Thoracic aorta (tissue), 2 donors: ENCODE measurements at places on chromosomes 7 and 10. TPM values are rescaled to one million over a fixed set of nuclear protein-coding genes. Genes with fewer than 3 reads are reported as not detected.
A peak's percentile ranks its signal among the peaks of the same experiment; 100 is the strongest.

Gene GBX1
- not detected for total RNA-seq

Gene FKBP9
- 196 TPM for total RNA-seq

Gene ZNF365
- total RNA-seq, result 6.4 TPM

Gene NOS3
- 8.4 TPM for total RNA-seq

Gene RPEL1
- total RNA-seq, result not detected

Gene CPA4
- not detected for total RNA-seq

Gene SPDYE2
- not detected for total RNA-seq

Gene AMPH
- 5.9 TPM for total RNA-seq

Gene EPO
- total RNA-seq, result not detected

Gene PTPRZ1
- 11.7 TPM for total RNA-seq

Gene OR6B1
- total RNA-seq, result not detected

Gene POLR2J2
- total RNA-seq, result 14.3 TPM

DNA sequence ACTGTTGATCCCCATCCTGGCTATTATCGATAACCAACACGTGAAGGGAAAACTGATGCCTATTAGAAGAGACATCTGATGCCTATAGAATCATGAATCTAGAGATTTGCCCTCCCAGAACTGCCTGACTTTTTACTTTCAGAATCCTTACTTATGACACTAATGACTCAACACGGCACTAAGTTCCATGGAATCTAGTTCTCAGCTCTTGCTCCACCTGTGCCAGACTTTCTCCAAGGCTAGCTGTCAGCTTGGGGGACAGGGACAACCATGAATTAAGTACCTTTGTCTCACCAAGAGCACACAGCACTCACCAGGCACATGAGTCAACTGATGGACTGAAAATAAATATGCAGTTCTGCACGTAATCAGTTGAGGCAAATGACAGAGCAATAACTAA, 184.2 kb downstream of the FRMD4A start:
- no peak for DNase-seq
- H3K4me1 ChIP-seq, result no peaks in the 10 kb centered on the region
- H3K36me3 ChIP-seq, result no peaks in the 10 kb centered on the region
- H3K4me3 ChIP-seq, result no peak overlapping the region

- no peaks in the 10 kb centered on the region for H3K36me3 ChIP-seq
- H3K27ac ChIP-seq, result no peak overlapping the region
- H3K4me3 ChIP-seq, result no peak overlapping the region
- H3K27me3 ChIP-seq, result no peaks in the 10 kb centered on the region
- no peaks in the 10 kb centered on the region for H3K4me1 ChIP-seq
- no peak for DNase-seq
Measured at GRCh38 chr10:34169677-34170076, 645.4 kb downstream of the PARD3 start.

DNA sequence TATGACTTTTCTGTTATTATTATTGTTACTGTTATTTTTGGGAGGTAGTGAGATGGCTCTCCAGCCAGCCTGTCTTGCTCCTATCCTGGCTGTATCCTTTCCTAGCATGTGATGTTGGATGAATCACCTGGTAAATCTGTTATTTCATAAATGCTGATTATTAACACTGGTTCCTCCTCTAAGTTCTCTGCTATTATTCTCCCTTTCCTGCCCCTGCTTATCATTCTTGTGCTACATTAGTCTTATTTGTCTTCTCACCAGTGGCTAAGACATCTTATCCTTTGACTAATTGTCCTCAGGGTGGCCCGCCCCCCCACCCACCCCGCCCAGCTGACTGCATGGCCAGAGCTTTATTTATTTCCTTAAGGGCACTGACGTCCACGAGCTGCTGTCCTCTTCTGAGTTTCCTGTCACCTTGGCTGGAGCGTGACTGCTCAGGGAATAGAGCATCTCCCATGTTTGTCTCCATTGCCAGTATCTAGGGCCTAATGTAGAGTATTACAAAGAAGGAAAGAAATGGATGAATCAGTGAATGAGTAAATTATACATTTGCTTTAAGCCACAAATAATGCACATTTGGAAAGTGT, 110.1 kb upstream of the KLF6 start:
- H3K36me3 ChIP-seq, result no peaks in the 10 kb centered on the region
- DNase-seq, result no peak
- no peak overlapping the region for H3K4me3 ChIP-seq
- no peaks in the 10 kb centered on the region for H3K27me3 ChIP-seq
- H3K4me1 ChIP-seq, result peaks cover 17% of the 10 kb centered on the region

- peaks cover 37% of the 10 kb centered on the region for H3K4me1 ChIP-seq
- no peak overlapping the region for H3K4me3 ChIP-seq
- no peak overlapping the region for H3K27ac ChIP-seq
- H3K36me3 ChIP-seq, result no peaks in the 10 kb centered on the region
- no peaks in the 10 kb centered on the region for H3K27me3 ChIP-seq
- no peak for DNase-seq
Measured at GRCh38 chr7:135934651-135935050, 42.5 kb downstream of the MTPN start.

- DNase-seq, result no peak
- H3K27me3 ChIP-seq, result no peaks in the 10 kb centered on the region
- H3K27ac ChIP-seq, result no peak overlapping the region
Measured at GRCh38 chr10:93629647-93630305, 17.4 kb downstream of the PDE6C start.

- H3K4me1 ChIP-seq, result peaks cover 16% of the 10 kb centered on the region
- H3K27me3 ChIP-seq, result no peaks in the 10 kb centered on the region
- no peak overlapping the region for H3K27ac ChIP-seq
- no peak overlapping the region for H3K4me3 ChIP-seq
- no peaks in the 10 kb centered on the region for H3K36me3 ChIP-seq
Measured at GRCh38 chr7:87231711-87232110, 12.2 kb upstream of the TMEM243 start.

- H3K4me1 ChIP-seq, result no peaks in the 10 kb centered on the region
- H3K27ac ChIP-seq, result no peak overlapping the region
- no peak overlapping the region for H3K4me3 ChIP-seq
- no peaks in the 10 kb centered on the region for H3K36me3 ChIP-seq
Measured at GRCh38 chr10:3691482-3691881, 93.5 kb downstream of the KLF6 start.

- peak overlapping the region; percentile 97 for H3K4me3 ChIP-seq
- no peaks in the 10 kb centered on the region for H3K36me3 ChIP-seq
- no peaks in the 10 kb centered on the region for H3K27me3 ChIP-seq
- DNase-seq, result peak; percentile 17
- peak overlapping the region; percentile 88 for H3K27ac ChIP-seq
Measured at GRCh38 chr10:5684971-5685763, 529 bp downstream of the TASOR2 start.

DNA sequence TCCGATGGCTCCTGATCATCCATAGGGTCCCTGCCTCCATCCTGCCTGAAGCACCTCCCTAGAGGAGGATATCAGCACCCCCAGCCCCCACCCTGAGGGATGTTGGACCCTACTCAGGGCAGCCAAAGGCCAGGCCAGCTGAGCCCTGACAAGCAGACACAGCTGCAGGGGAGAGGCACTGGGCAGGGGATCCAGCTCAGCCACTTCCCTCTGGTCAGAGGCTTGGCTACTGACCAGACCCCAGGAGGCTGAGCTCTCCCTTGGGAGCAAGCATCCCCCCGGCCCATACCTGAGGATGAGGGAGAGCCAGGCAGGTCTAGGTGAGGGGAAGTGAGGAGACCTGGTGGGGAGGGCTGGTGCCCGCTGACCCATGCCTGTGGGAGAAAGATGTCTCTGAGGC, 6.6 kb downstream of the LDB3 start:
- H3K27ac ChIP-seq, result peak overlapping the region; percentile 94
- H3K4me3 ChIP-seq, result peak overlapping the region; percentile 72
- peaks cover 5% of the 10 kb centered on the region for H3K36me3 ChIP-seq
- H3K27me3 ChIP-seq, result no peaks in the 10 kb centered on the region

DNA sequence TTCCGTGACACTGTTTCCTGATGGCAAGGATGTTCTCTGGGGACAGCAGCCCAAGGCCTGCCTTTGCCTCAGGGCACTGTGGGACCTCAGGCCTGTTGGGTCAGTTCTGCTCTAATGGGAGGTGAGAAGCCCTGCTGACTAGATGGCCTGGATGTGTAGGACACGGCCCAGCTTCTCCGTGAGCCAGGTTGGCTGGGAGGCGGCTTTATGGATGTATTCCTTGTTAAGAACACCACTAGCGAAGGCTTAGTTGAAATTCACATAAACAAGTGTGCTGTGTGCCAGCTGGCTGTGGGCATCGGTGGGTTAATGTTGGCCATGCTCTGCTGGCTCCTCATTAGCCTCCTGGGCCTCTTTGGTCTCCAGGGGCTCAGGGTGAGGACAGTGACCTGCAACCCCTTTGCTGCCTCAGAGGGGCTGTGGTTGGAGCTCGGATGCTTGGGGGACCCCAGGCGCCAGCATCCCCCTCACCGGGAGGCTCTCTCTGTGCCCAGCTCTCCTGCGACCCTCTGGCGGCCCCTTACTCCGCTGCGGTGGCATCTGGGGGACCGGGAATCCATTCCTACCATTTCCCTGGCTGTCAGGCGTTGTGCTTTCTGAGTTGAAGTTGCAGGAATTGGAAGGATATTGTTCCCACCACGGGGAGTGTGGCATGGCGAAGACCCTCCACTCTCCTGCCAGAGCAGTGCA, 22.8 kb upstream of the DPYSL4 start:
- H3K27ac ChIP-seq, result no peak overlapping the region
- H3K27me3 ChIP-seq, result no peaks in the 10 kb centered on the region
- H3K4me3 ChIP-seq, result no peak overlapping the region
- no peak for DNase-seq
- no peaks in the 10 kb centered on the region for H3K36me3 ChIP-seq
- no peaks in the 10 kb centered on the region for H3K4me1 ChIP-seq

- H3K4me3 ChIP-seq, result no peak overlapping the region
- H3K36me3 ChIP-seq, result no peaks in the 10 kb centered on the region
- no peak overlapping the region for H3K27ac ChIP-seq
- H3K4me1 ChIP-seq, result no peaks in the 10 kb centered on the region
- no peak for DNase-seq
Measured at GRCh38 chr10:93126483-93127052, 52.9 kb downstream of the CYP26A1 start.

GRCh38 chr10:30467651-30468338, 33.8 kb downstream of the MAP3K8 start:
- peaks cover 7% of the 10 kb centered on the region for H3K4me1 ChIP-seq
- no peaks in the 10 kb centered on the region for H3K36me3 ChIP-seq
- no peaks in the 10 kb centered on the region for H3K27me3 ChIP-seq
- no peak for DNase-seq
- no peak overlapping the region for H3K27ac ChIP-seq

DNA sequence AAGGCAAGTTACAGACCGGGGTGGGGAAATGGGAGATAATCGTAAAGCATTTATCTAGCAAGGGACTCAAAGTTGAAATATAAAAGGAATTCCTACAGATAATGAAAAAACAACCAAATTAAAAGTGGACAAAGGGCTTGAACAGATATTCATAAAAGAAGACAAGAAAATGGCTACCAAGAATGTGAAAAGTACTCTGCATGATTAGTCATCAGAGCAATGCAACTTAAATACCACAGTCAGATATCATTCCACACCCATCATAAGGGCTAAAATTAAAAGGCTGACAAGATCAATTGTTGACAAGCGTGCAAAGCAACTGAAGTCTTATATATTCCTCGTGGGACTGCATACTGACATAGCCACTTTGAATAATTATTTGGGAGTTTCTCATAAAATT, 124.6 kb upstream of the RSU1 start:
- H3K27me3 ChIP-seq, result no peaks in the 10 kb centered on the region
- peaks cover 30% of the 10 kb centered on the region for H3K4me1 ChIP-seq
- H3K27ac ChIP-seq, result no peak overlapping the region
- no peak for DNase-seq

GRCh38 chr10:9814285-9814864, 1203.3 kb upstream of the CELF2 start:
- DNase-seq, result no peak
- no peaks in the 10 kb centered on the region for H3K36me3 ChIP-seq
- no peak overlapping the region for H3K4me3 ChIP-seq

DNA sequence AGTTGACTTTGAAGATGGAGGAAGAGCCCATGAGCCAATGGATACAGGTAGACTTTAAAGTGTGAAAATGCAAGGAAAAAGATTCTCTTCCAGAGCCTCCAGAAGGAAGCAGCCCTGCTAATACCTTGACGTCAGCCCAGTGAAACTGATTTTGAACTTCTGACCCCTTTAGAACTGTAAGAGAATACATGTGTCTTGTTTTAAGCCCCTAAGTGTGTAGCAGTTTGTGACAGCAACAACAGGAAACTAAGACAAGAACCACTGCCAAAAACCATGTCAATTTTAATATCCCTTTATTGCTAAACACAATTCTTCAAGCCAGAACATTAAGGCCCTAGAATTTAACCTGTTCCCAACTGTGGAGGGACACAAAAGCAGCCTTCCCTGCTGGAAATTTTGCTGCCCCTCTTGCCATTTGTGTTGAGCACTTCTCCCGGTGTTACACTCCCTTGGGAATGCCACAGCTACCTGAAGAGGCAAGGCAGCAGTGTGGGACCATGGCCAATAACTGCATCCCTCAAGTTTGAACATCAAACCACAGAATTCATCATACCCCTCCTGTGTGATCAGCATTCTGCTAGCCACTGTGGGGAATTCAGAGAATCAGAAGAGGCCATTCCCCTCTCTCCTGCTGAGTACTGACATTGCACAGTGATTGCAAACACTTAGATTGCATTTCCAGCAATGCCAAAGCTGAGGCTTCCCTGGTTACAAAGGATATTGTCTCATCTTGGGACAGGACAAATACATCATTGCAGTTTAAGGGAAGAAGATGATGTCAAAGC, 12.3 kb upstream of the CCDC172 start:
- no peak overlapping the region for H3K4me3 ChIP-seq
- H3K36me3 ChIP-seq, result no peaks in the 10 kb centered on the region
- DNase-seq, result no peak

- no peak overlapping the region for H3K4me3 ChIP-seq
- H3K27ac ChIP-seq, result no peak overlapping the region
- no peaks in the 10 kb centered on the region for H3K36me3 ChIP-seq
Measured at GRCh38 chr7:85928500-85928899, 715.2 kb upstream of the GRM3 start.
